C1 segment of cervical spinal cord (tissue), 14 donors: ENCODE measurements at places on chromosomes 11 and 22.
A peak's percentile ranks its signal among the peaks of the same experiment; 100 is the strongest.

- no peak for DNase-seq
Measured at GRCh38 chr11:118696673-118697226, 17.3 kb upstream of the TREH start.

- DNase-seq = no peak
Measured at GRCh38 chr11:74403607-74404321, 5.5 kb upstream of the PGM2L1 start.

GRCh38 chr22:30861688-30862552 lies 106.7 kb downstream of the MORC2 start:
- DNase-seq = no peak

- peak; percentile 39 for DNase-seq
Measured at GRCh38 chr11:60831143-60831500, 10.8 kb upstream of the CCDC86 start.

DNA sequence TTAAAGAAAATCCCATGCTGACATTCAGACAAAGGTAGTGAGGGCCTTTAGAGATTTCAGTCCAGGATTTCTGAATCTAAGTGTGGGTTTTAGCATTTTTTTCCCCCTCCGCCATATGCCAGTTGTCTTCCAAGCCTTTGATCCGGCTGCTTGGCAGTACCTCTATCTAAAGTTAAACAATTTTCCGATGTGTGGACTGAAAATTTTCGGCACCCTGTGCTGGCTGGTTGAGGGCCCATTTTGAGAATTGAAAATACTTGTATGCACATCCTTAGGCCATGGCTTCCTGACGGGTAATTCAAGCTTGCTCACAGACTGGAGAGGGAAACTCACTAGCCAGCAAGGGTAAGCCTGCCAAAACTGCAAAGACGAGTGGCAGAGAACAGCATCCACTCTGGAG lies 131.9 kb upstream of the NARS2 start:
- no peak for DNase-seq

DNA sequence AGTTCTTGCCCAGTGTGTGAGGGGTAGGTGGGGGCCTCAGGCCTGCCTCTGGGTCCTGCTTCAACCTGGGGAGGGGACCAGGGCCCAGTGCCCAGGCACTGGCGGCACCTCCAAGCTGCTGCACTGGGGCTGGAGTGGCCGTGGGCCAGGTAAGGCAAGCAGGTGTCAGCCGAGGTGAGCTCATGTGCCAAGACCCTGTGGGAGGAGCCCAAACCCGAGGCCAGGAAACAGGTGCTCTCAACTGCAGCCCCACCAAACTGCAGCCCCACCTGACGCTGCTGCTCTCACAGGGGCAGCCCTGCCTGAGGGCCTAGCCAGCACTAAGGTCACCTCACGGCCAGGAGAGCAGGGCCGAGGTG lies 18.1 kb upstream of the GNB1L start:
- no peak for DNase-seq

- no peak for DNase-seq
Measured at GRCh38 chr11:84833488-84834088, 793.6 kb downstream of the DLG2 start.

DNA sequence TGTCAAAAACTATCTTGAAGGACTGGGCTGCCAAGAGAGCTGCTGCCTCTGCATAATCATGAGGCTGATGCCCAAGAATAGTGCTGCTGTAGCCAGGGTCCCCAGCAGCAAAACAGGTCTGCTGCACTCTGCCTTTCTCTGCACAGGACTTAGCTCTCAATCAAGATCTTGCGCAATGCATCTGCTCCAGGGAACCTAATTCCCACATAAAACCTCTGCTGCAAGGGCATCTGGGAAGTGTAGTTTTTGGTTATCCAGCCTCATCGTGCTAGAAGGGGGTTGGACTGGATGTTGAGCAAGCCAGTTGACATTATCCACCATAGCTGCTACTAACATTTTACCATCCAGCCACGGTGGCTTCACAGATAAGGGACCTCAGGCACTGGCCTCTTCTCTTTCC lies 192.7 kb downstream of the C11orf91 start:
- no peak for DNase-seq

GRCh38 chr11:2777871-2778629 lies 78.3 kb upstream of the KCNQ1OT1 start:
- DNase-seq = no peak
